Lower lobe of right lung (tissue), 2 donors: ENCODE measurements at places on chromosomes 13 and 19. TPM values are rescaled to one million over a fixed set of nuclear protein-coding genes. Genes with fewer than 3 reads are reported as not detected.

- no peak overlapping the region for H3K27ac ChIP-seq
- DNase-seq = no peak
- no peaks in the 10 kb centered on the region for H3K36me3 ChIP-seq
- H3K4me3 ChIP-seq = no peak overlapping the region
- H3K4me1 ChIP-seq = no peaks in the 10 kb centered on the region
- no peaks in the 10 kb centered on the region for H3K27me3 ChIP-seq
Observed at GRCh38 chr19:7326105-7326877, 22.4 kb upstream of the ARHGEF18 start.

DNA sequence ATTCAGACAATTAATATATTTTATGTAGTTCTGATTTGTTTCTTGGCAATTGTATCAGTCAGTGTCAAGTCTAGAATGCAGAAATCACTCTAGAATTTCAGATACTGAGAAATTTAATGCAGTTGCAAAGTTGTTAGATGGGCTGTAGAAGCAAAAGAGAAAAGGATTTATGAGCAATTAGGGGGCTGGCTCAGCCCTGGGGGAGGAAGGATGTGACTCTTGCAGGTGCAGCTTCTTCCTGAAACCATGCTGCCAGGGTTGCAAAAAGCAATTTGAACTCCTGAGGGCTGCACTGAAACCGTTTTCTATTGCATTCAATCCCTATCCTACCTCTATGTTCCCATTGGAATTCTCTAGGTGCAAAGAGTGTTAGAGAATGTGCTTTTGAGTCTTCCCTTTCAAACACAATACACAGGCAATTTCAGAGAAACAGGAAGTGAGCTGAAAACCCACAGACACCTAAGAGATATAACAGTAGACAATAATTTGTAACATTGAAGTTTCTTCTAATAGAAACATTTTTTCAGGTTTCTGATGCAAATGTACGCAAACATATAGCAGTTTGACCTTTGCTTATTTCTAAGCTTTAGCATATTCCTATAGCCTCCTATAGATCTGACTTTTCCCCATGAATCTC, 814.7 kb upstream of the ATXN8OS start:
- H3K4me1 ChIP-seq = no peaks in the 10 kb centered on the region
- DNase-seq = no peak
- no peak overlapping the region for H3K27ac ChIP-seq
- no peak overlapping the region for H3K4me3 ChIP-seq

RFXAP gene
- total RNA-seq = 5.4 TPM

DNA sequence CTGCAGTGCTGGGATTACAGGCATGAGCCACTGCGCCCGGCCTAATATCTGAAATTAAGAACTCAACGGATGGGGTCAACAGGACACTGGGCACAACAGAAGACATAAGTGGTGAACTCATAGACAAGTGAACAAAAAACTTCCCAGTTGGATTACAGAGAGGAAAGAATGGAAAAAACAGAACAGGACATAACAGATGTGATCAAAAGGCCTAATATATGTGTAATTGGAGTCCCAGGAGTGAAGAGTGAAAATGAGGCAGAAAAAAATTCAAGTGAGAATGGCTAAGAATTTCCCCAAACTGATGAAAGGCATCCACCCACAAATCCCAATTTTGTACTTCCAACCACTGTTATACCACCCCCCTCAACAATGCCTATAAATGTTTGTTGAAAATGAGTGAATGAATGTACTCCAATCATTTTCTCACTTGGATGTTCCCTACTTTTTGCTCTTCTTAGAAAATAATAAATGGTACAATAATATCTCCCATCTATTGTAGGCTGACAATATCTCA, 18.3 kb upstream of the ANGPTL8 start:
- H3K36me3 ChIP-seq = peaks cover 71% of the 10 kb centered on the region
- H3K27ac ChIP-seq = no peak overlapping the region
- no peaks in the 10 kb centered on the region for H3K4me1 ChIP-seq
- no peak overlapping the region for H3K4me3 ChIP-seq

DNA sequence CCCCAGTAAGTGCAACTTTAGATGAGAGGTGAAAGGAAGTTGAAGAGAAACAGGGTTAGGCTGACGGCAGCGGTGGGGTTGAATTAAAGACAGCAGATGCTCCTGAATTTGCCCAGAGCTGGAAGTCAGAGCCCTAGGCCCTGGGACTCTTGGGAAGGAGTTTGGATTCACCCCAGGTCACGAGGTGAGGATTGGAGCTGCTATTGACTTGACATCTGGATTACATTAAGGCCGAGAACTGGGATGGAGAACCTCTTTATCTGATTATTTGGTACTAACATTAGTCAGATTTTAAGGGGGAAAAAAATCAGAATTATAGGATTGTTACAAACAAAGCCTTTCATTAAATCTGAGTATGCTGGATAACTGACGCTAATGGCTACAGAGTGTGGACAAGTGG, 367.2 kb downstream of the ZNF536 start:
- H3K27ac ChIP-seq = no peak overlapping the region
- DNase-seq = no peak

- no peaks in the 10 kb centered on the region for H3K36me3 ChIP-seq
- no peak overlapping the region for H3K4me3 ChIP-seq
- no peak for DNase-seq
- no peaks in the 10 kb centered on the region for H3K4me1 ChIP-seq
Observed at GRCh38 chr13:71089056-71089455, 777.9 kb downstream of the DACH1 start.

DNA sequence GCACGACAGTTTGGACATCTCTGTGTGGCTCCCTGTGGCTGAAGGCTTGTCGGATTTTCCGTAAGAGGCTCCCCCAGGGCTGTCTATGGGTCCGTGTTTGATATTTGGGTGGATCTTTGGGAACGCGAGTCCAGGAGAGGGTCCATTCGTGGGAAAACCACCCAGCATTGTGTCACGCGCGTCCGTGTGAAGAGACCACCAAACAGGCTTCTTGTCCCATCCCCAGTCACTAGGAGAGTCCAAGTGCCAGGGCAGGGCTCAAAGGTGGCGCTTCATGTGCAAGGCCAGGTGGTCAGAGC, 2.4 kb downstream of the KLF1 start:
- peaks cover 37% of the 10 kb centered on the region for H3K4me1 ChIP-seq
- H3K4me3 ChIP-seq = peak overlapping the region; percentile 54
- peak overlapping the region; percentile 56 for H3K27ac ChIP-seq

- H3K27me3 ChIP-seq = no peaks in the 10 kb centered on the region
- H3K36me3 ChIP-seq = no peaks in the 10 kb centered on the region
- peak overlapping the region; percentile 80 for H3K4me3 ChIP-seq
- DNase-seq = no peak
- H3K27ac ChIP-seq = peak overlapping the region; percentile 94
Observed at GRCh38 chr13:76886005-76886291, 257 bp downstream of the KCTD12 start.

ZNF30 gene
- 3.5 TPM for total RNA-seq

CEBPA gene
- total RNA-seq = 75.1 TPM

SIGLEC12 gene
- 5.9 TPM for total RNA-seq

GRCh38 chr19:40147693-40148347, 43.4 kb upstream of the MAP3K10 start:
- H3K27ac ChIP-seq = no peak overlapping the region
- no peak for DNase-seq
- peak overlapping the region; percentile 19 for H3K4me3 ChIP-seq

- no peaks in the 10 kb centered on the region for H3K27me3 ChIP-seq
- no peaks in the 10 kb centered on the region for H3K4me1 ChIP-seq
- H3K27ac ChIP-seq = no peak overlapping the region
Observed at GRCh38 chr13:67094078-67094477, 136.1 kb downstream of the PCDH9 start.

KLF1 gene
- total RNA-seq = 0.24 TPM

- H3K36me3 ChIP-seq = no peaks in the 10 kb centered on the region
- no peak overlapping the region for H3K27ac ChIP-seq
- no peak overlapping the region for H3K4me3 ChIP-seq
- H3K27me3 ChIP-seq = no peaks in the 10 kb centered on the region
- H3K4me1 ChIP-seq = no peaks in the 10 kb centered on the region
Observed at GRCh38 chr13:77891486-77891885, 27.1 kb downstream of the EDNRB start.

GRCh38 chr19:46351241-46352041, 4.6 kb downstream of the PPP5C start:
- peaks cover 50% of the 10 kb centered on the region for H3K4me1 ChIP-seq
- no peaks in the 10 kb centered on the region for H3K27me3 ChIP-seq
- peak; percentile 85 for DNase-seq
- peak overlapping the region; percentile 79 for H3K27ac ChIP-seq
